ENCODE measurements at places on chromosomes 6 and 20. TPM values are rescaled to one million over a fixed set of nuclear protein-coding genes. Genes with fewer than 3 reads are reported as not detected.
A peak's percentile ranks its signal among the peaks of the same experiment; 100 is the strongest.

The RNF144B gene
- 1.3 TPM for total RNA-seq

- peaks cover 41% of the 10 kb centered on the region for H3K27me3 ChIP-seq
- DNase-seq = no peak
- no peak overlapping the region for H3K4me3 ChIP-seq
- H3K36me3 ChIP-seq = no peaks in the 10 kb centered on the region
Measured at GRCh38 chr6:165852676-165853075, 189.6 kb upstream of the PDE10A start.

The SIRPB2 gene
- total RNA-seq = not detected

GRCh38 chr20:57089699-57090144, 176.7 kb downstream of the BMP7 start:
- no peaks in the 10 kb centered on the region for H3K36me3 ChIP-seq
- H3K4me3 ChIP-seq = no peak overlapping the region
- H3K4me1 ChIP-seq = peaks cover 7% of the 10 kb centered on the region
- H3K27me3 ChIP-seq = no peaks in the 10 kb centered on the region
- peak; percentile 71 for DNase-seq

The BTN1A1 gene
- total RNA-seq = not detected

DNA sequence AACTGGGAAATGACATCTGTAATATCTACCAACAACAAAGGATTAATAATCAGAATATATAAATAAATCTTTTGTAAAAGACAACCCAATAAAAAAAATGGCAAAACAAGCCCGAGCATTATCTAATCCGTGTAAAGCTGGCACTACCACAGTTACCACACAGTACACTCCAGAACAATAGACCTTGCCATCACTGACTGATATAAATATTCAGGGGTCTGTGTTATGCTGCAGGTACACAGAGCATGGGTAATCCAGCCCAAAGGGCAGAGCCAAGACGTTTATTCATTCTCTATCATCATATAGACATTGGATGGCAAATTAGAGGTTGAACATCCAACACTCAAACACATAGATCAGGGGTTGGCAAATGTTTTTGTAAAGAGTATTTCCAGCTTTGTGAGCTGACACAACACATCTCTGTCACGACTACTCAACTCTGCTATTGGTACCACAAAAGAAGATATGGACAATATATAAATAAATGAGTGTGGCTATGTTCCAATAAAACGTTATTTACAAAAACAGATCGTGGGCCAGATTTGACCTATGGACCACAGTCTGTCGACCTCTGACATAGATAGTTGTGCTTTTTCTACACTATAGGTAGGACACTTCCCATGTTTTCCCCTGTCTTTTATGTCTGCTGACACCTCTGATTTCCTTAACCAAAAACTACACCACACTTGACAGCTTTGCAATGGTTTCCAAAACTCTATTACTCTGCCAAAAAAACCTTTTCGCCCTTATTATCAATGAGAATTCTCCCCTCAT, 4.5 kb downstream of the NCOA6 start:
- H3K36me3 ChIP-seq = peaks cover 8% of the 10 kb centered on the region
- no peaks in the 10 kb centered on the region for H3K27me3 ChIP-seq
- no peak for DNase-seq
- H3K4me1 ChIP-seq = peaks cover 37% of the 10 kb centered on the region
- no peak overlapping the region for H3K4me3 ChIP-seq

GRCh38 chr6:12545619-12546409, 170.8 kb upstream of the PHACTR1 start:
- DNase-seq = no peak
- no peaks in the 10 kb centered on the region for H3K4me1 ChIP-seq
- H3K4me3 ChIP-seq = no peak overlapping the region
- no peaks in the 10 kb centered on the region for H3K36me3 ChIP-seq
- no peak overlapping the region for H3K27ac ChIP-seq

DNA sequence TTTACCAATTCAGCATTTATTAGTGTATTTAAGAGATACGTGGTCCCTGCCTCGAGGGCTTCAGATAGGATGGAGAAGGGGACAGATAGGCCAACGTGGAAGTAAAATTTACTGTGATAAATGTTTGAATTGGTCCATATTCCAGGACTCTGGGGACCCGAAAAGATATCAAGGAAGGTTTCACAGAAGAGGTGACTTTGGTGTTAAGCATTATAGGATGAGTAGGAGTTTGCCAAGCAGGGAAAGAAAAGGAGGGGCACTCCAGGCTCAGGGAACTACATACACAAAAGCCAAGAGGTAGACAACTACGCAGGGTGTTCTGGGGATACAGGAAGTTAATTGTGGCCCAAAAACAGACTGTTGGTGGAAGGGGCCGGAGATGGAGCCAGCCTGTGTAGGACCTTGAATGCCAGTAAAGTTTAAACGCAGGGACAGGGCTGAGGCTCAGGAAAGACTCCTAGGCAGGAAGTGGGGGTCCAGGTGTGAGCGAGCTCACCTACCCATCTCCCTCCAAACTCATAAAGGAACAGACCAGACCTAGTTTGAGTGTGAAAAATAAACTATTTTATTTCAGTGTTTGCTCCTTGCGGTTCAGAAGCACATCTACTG, 37.0 kb downstream of the TGM2 start:
- H3K36me3 ChIP-seq = no peaks in the 10 kb centered on the region
- no peak overlapping the region for H3K4me3 ChIP-seq
- H3K27me3 ChIP-seq = no peaks in the 10 kb centered on the region

DNA sequence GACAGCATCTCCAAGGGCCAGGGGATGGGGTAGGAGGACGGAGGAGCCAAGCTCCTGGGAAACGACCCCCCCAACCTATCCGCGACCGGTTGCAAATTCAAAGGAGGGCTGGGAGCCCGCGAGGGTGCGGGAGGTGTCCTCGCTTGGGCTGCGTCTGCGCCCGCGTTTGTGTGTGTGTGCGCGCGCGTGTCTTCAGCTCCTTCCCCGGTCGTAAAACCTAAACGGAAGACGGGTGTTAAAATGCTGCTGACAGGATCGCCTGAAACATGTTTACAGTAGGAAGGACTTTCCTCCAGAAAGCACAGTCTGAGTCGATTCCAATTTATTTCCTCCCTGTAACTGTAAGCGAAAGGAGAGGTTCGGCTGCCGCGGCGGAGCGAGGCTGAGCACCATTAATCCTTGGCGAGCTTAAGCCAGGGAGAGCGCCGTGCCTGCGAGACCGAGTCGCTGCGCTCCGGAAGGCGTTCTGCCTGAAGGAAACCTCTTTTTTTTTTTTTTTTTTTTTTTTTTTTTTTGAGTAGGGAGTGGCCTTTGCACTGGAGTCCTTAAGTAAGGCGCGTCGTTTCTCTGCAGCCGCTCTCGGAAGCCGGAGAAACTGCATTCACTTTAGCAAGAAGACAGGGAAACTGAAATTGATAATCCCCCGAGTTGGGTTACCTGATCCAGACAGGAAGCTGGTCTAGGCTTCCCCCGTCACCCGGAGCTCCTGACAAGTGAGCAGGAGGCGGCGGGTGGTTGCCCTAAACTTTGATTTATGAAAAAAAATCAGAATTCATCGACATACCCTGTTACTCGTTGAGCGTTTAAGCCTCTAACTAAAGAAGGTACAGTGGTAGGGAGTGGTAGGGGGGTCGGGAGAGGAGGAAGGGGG, 4.8 kb upstream of the SOX4 start:
- peaks cover 17% of the 10 kb centered on the region for H3K4me1 ChIP-seq
- peak; percentile 53 for DNase-seq
- peak overlapping the region; percentile 88 for H3K4me3 ChIP-seq
- H3K27me3 ChIP-seq = peaks cover 42% of the 10 kb centered on the region
- peak overlapping the region; percentile 88 for H3K27ac ChIP-seq

DNA sequence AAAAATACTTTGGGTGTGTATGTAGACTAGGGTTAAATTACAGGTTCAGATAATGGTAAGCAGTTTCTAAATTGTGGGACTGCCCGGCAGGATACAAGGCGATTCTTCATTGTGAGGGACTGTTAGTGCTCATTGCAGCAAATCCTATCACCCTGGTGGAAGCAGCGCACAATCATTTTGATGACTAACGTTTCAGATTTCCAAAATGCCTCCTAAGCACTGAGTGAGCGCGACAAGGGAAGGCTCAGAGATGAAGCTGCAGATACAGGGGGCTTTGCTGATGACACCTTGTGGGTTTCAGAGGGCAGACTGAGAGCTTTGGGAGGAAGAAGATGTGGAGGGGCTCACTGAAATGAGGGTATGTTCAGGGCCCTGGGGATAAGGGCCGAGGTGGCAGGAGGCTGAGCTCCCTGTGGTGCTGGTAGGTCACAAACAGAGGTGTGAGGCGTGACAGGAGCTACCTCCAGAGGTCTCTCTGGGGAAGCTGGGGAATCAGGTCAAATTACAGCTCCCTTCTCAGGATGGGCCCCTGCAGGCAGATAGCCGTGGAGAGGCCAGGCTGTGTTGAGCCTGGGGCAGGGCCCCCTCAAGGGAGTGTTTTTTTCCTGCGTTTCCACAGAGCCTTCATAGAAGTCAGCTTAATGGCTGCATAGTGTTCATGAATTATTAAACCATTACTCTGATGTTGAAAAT, 84.5 kb upstream of the FYN start:
- no peak for DNase-seq
- no peak overlapping the region for H3K4me3 ChIP-seq
- peaks cover 4% of the 10 kb centered on the region for H3K4me1 ChIP-seq
- peaks cover 1% of the 10 kb centered on the region for H3K36me3 ChIP-seq
- no peak overlapping the region for H3K27ac ChIP-seq

DNA sequence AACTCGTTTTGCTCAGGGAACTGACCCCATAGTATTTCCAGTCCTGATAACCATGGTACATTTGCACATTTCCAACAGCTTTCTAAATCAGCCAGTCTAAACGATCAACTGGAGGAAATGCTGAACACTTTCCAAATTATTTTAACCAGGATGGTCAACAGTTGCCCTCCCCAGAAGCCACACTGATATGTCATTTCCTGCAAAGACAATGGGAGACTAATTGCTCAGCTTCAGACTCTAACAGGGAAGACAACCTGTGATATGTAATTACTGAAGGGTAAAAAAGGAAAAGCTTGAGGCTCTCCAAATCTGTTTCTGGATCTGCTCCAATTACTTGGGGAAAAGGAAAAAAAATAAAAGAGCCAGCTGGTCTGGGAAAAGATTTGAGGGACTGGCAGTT, 88.8 kb downstream of the FYN start:
- no peak overlapping the region for H3K4me3 ChIP-seq
- peaks cover 57% of the 10 kb centered on the region for H3K4me1 ChIP-seq
- no peak for DNase-seq
- no peaks in the 10 kb centered on the region for H3K27me3 ChIP-seq

The CTAGE9 gene
- total RNA-seq = not detected

The PYGB gene
- total RNA-seq = 28.7 TPM

- H3K4me3 ChIP-seq = no peak overlapping the region
- H3K27me3 ChIP-seq = peaks cover 7% of the 10 kb centered on the region
- H3K27ac ChIP-seq = no peak overlapping the region
- no peaks in the 10 kb centered on the region for H3K36me3 ChIP-seq
- DNase-seq = no peak
- peaks cover 17% of the 10 kb centered on the region for H3K4me1 ChIP-seq
Measured at GRCh38 chr20:5508044-5508443, 191.3 kb upstream of the PROKR2 start.

DNA sequence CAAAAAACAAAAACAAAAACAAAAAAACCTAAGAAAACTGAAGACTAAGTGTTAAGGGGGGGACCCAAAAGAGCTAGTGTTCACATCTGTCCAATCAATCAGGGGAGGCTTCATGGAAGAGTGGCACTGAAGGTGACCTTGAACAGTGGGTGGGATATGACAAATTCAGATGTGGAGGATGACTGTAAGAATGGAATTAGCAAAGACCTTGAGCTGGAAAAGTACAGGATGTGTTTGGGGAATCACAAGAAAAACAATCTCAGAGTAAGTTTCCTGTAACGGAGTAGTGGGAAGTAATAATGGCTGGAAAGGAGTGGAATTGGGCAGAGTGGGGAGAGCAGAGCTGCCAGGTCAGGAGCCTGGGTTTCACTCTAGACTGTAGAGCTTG, 2.9 kb upstream of the IER3 start:
- H3K4me1 ChIP-seq = peaks cover 53% of the 10 kb centered on the region
- DNase-seq = no peak
- H3K27me3 ChIP-seq = no peaks in the 10 kb centered on the region
- H3K27ac ChIP-seq = no peak overlapping the region

DNA sequence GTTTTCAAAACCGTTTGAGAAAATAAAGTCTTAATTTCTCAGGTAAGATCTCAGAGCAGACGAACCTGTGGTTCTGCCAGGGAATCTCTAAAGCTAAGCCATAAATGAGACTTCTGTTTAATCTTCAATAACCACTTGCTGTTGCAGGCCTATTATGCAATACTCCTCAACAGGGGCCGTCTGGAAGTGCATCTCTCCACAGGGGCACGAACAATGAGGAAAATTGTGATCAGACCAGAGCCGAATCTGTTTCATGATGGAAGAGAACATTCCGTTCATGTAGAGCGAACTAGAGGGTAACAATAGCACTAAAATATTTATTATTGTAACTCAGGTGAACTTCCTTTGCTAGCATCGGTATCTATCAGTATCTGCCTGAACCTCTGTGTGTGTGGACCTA, 223.7 kb downstream of the ARHGAP18 start:
- H3K4me3 ChIP-seq = no peak overlapping the region
- no peaks in the 10 kb centered on the region for H3K27me3 ChIP-seq
- H3K4me1 ChIP-seq = peaks cover 25% of the 10 kb centered on the region
- H3K36me3 ChIP-seq = peaks cover 3% of the 10 kb centered on the region
- H3K27ac ChIP-seq = no peak overlapping the region
- no peak for DNase-seq

GRCh38 chr20:50242863-50243609, 52.4 kb downstream of the CEBPB start:
- H3K36me3 ChIP-seq = no peaks in the 10 kb centered on the region
- no peak for DNase-seq
- peaks cover 10% of the 10 kb centered on the region for H3K27me3 ChIP-seq

DNA sequence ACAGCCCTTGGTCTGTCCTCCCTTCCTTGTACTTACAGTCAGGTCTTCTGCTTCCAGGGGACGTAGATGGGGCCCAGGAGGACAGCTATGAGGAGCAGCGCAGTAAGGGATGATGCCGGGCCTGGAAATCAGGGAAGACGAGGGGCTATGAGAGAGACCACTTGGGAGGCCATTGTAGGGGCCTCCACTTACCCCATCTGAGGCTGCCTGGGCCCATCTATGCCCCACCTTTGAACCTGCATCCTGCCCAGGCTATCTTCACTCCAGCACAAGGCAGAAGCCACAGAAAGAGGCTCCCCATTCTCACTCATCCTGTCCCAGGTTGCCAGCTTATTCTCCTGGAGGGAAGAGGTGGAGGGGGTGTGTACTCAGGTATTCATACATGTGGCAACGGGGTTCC, 10.4 kb upstream of the SIRPB1 start:
- H3K36me3 ChIP-seq = peaks cover 78% of the 10 kb centered on the region
- no peaks in the 10 kb centered on the region for H3K27me3 ChIP-seq
- H3K4me3 ChIP-seq = no peak overlapping the region
- no peak overlapping the region for H3K27ac ChIP-seq
- peaks cover 46% of the 10 kb centered on the region for H3K4me1 ChIP-seq
- no peak for DNase-seq

- H3K27ac ChIP-seq = no peak overlapping the region
- H3K4me1 ChIP-seq = no peaks in the 10 kb centered on the region
- DNase-seq = no peak
- H3K4me3 ChIP-seq = no peak overlapping the region
- H3K27me3 ChIP-seq = no peaks in the 10 kb centered on the region
Measured at GRCh38 chr6:165753506-165753905, 90.5 kb upstream of the PDE10A start.

The BANF2 gene
- not detected for total RNA-seq

The TNF gene
- 47.1 TPM for total RNA-seq

Data from activated CD4-positive, alpha-beta T cell treated with anti-CD3 and anti-CD28 coated beads, Interleukin-2, amount 10 ng/mL, durations not matched to agents 7 days and 5 days (primary cell).